Endothelial cell of umbilical vein (primary cell): ENCODE measurements at places on chromosomes 5 and 9. TPM values are rescaled to one million over a fixed set of nuclear protein-coding genes. Genes with fewer than 3 reads are reported as not detected.

The PKD2L2 gene
- total RNA-seq, result not detected in 2 replicates

The SPATA31E1 gene
- total RNA-seq, result not detected in 2 replicates

The C5orf46 gene
- not detected in 2 replicates for total RNA-seq

The CKMT2 gene
- not detected in 2 replicates for total RNA-seq

The EXOSC2 gene
- total RNA-seq, result 44.4 and 46.4 TPM in 2 replicates
